Peyer's patch (tissue), 4 donors: ENCODE measurements at places on chromosomes 1 and 21.

- no peak for DNase-seq
These were observed 506.6 kb upstream of the PTBP2 start for GRCh38 chr1:96214982-96215381.

DNA sequence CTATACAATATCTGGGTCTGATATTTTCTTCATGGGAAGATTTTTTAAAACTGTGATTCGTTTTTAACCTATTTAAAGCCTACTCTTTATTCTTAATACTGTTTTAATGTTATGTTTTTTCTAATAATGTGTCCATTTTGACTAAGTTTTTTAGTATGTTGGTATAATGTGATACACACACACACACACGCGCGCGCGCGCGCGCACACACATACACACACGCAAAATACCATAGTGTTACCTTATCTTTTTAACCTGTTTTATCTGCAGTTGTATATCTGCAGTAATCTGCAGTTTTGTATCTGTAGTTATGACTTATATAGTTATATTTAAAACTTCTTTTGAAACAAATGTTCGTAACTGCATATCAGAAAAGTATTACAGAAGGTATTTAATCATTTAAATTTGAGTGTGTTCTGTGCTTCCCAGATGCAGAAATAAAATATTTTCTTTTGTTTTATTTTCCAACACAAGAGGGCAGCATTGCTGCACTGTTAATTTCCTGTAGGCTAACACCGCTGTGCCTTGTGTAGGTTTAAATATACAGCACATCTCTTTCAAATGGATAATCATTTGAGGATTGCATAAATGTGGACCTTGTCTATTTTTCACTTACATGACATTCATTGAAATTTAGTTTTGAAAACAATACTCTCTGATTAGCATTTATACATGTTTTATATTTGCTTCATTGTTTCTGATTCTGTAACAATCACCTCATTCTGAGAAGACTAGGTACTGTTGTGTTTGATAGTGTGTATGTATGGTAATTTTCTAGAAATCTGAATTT is 166.1 kb downstream of the PDE4B start:
- no peak for DNase-seq

- DNase-seq: no peak
These were observed 16.5 kb downstream of the NES start for GRCh38 chr1:156660752-156661112.

DNA sequence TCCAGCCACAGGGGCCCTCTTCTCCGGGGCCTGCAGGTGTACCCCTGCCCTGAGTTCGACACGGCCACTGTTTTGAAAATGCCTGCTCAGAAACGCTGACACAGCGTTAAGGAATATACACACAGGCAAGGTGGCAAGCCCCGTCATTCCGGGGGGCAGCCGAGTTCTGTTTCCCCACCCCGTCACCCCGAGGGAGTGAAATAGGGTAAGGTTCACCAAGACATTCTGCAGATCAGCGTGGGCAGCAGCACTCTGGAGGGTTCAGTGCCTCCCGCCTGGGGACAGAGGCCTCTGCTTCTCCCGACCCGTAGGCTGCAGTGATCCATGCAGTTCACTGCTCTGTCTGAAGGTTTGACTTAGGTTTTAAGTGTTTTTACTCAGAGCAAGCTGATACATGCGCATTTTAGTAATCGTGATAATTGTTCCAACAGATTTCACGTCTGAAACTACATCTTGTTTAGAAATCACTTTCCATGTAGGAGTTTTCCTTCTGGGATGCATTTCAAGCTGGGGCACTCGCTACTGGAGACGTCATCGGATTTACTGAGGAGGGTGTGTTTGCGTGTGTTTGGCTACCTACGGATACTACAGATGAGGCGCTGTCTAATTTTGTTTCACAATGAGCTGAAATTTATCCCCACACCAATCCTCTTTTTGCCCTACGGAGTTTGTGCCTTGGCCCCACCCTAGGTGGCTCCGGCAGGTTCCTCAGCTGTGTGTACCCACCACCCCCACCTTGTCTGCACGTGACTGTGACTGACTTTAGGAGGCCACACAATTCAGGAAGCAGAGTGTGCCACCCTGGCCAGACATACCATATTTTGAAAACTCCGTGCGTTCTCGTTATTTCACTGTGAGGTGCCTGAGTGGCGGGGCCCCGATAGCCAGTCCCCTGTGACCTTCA is 63.5 kb downstream of the AGPAT3 start:
- DNase-seq: no peak

DNA sequence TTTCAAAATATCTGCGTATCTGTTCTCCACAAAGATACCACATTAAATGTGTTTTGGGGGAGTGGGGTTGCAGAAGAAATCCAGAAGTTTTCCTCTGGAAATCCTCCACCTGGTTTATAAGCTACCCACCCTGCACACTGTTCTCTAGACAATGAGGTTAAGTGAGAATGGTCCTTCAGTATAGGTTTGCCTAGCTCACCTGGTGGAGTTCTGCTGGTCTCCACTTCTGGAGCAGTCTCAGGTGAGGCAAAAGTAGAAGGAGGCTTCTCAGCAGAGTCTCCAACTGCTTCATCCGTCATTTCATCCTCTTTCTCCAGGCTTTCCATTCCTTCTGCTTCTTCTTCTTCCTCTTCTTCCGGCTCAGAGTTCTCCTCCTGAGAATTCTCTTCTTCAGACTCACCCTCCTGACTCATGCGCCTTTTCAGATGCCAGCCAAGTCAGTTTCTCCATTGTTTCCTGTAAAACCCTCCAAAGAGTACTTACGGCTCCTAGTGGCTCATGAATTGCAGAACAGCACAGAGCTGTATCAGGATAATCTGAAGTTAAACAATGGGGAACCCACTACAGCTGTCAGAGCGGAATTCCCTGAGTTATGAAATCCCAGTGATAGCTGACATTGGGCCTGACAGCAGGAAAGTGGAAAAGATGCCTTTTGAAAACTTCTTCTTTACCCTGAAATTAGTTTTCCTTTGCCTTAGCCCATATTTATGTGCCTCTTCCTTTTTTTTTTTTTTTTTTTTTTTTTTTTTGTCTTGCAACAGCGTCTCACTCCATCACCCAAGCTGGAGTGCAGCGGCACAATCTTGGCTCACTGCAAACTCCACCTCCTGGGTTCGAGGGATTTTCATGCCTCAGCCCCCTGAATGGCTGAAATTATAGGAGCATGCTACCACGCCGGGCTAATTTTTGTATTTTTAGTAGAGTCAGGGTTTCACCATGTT is 38.5 kb downstream of the MSTO1 start:
- DNase-seq: no peak

DNA sequence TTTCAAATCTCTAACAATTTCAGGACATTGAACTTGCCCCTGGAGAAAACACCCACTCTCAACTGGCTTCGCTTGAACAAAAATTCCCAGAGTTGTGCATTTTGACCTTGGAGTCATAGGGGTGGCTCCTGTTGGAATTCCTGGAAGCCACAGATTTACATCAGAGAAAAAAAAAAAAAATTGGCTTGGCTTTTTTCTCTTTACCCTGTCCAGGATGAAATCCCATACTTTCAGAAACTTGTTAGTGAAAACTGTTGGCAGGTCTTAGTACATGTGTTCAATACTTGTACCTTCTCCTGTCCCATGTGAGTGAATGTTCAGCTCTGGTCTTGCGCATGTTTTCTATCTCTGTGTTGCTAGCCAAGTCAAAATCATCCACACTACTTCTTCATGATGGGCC is 228.8 kb downstream of the TGFB2 start:
- no peak for DNase-seq

DNA sequence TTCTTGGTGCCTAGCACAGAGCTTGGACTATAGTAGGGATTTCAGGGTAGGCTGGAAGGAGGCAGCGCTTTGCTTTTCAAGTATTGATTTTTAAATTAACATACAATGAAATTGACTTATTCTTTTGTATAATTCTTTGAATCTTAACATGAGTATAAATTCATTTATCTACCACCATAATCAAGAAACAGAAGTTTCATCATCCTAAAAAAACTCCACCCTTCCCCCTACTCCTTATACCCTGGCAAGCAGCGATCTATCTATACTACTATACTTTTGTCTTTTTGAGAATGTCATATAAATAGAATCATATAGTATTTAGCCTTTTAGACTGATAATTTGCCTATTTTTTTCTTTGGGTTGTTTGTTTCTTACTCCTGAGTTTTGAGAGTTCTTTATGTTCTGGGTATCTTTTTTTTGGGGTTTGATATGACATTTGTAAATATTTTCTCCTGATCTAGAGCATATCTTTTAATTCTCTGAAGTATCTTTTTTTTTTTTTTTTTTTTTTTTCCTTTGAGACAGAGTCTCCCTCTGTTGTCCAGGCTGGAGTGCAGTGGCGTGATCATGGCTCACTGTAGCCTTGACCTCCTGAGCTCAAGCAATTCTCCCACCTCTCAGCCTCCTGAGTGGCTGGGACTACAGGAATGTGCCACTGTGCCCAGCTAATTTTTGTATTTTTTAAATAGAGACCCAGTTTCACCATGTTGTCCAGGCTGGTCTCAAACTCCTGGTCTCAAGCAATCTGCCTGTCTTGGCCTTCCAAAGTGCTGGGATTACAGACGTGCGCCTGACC is 6.4 kb downstream of the RPS6KC1 start:
- DNase-seq: no peak

- no peak for DNase-seq
These were observed 24.9 kb downstream of the SOAT1 start for GRCh38 chr1:179318491-179318890.

GRCh38 chr21:36839123-36839522 is 127.3 kb downstream of the HLCS start:
- DNase-seq: no peak

DNA sequence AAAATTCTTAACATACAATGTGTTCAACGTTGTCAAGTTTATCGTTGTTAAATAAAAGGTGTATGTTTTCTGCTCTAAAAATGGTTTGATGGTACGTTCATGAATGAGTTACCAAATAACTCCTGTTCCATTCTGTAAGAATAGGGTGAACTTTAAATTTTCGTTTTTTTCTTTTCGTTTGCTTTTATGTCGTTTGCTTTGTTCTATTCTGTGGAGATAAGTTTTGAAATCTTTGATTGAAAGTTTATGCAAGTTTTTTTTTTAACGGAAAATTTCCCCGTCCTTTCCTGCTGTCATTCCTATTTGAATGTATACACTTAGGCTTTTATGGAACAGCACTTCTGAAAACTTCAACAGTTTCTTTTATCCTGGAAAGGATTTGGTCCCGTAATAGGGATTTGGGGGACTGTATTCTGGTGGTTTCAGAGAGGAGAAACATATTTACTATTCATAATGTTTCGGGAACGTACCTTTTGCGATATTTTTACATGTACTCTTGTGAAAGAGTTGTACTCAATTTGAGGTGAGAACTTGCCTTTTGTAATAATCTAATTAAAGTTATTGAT is 1.7 kb downstream of the DR1 start:
- no peak for DNase-seq

GRCh38 chr1:220685879-220686278 is 4.3 kb upstream of the C1orf115 start:
- peak; percentile 13 for DNase-seq
